ENCODE measurements at places on chromosomes 2 and 18.

DNA sequence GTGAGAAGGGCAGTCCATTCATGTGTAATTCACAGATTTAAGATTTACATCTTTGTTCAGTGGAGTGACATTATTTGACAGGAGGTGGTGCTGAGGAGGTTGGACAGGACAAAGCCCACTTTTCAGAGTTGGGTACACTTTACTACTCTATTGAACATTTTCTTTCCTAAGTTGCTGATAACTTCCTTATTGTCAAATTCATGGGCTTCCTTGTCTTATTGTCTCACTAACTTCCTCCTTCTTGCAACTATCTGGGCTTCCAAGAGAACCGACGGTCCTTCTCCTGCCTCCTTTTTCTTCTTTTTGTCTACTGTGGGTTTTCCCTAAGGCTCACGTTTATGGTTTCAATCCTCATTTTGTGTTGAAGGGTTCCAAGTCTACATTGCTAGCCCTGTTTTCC, 67.7 kb upstream of the DNMT3A start:
- no peak for DNase-seq

- no peak for DNase-seq
Observed at GRCh38 chr2:14952400-14952963, 320.0 kb downstream of the LRATD1 start.

DNA sequence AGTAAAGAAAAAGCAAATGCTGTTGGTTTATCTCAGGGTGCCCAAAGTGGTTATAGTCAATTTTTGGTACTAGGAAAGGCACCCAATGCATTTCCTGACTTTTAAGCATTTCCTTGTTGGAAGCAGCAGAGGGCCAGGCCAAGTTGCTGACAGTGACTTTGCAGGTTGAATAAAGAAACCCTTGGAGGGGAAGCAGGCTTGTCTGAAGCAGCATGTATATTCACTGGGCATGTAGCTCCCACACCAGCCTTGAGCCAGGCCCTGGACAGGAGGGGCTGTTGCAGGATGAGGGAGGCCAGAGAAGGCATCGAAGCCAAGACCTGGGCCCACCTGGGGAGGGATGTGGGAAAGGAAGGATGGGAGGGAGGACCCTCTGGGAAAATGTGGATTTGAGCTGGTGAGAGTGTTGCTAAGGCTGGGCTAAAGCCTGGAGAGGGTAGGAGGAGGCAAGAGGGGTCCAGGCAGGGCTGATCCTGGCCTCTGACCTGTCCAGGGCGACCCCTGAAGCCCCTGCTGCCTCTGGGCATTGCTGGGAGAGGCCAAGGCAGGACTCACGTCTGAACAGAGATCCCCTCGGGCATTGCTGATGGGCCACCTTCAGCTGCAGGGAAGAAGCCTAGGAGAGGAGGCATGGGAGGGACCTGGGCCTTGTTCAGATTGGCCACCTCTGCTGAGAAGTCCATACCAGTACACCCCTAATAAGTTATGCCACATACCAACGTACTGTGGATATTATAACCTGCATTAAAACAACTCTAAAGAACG, 79.6 kb downstream of the STPG4 start:
- no peak for DNase-seq

GRCh38 chr2:105403783-105404698, 5.2 kb upstream of the FHL2 start:
- DNase-seq, result no peak
